NCI-H2171 (cell line): ENCODE measurements at places on chromosomes 5 and 9.

GRCh38 chr9:8221462-8221861, 421.9 kb upstream of the DMAC1 start:
- no peak for DNase-seq

DNA sequence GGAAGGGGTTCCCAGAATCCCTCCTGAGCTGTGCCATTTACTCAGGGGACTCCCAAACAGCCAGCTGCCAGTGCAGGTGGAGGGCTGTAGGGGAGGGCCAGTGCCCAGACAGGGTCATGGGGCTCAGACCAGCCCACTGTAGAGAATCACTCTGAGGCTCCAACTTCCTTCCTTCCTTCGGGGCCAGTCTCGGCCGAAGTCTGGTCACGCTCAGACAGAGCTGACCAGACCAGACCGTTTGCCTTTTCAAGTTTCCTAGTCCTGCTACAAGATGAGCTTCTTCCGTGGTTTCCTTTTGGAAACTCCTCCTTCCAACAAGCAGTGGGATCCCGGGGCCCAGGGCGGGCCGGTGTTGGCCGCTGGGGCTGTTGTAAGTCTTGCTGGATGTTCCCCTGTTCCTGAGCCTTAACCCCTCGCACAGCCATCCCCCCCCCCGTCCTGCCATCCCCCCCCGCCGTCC, 52.6 kb downstream of the SAR1B start:
- DNase-seq, result no peak

GRCh38 chr9:16524823-16525222, 345.6 kb downstream of the BNC2 start:
- DNase-seq, result no peak

DNA sequence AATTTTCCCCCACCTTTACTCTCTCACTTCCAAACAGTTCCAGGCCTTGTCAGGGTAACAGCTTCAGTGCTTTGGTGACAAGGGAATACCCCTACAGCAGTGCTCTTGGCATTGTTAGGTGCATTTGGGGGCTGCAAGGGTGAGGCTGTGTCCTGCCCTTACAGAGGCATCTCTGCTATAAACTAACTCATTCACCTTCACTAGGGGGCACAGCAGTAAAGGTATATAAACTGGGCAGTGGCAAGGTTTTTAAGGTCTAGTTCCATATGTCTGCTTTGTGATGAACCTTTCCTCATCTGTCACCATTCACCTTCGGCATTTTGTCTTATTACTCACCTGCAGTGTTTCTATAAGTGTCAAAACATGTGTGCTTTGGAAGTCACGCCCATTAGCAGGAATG, 79.1 kb upstream of the GPR151 start:
- DNase-seq, result no peak

DNA sequence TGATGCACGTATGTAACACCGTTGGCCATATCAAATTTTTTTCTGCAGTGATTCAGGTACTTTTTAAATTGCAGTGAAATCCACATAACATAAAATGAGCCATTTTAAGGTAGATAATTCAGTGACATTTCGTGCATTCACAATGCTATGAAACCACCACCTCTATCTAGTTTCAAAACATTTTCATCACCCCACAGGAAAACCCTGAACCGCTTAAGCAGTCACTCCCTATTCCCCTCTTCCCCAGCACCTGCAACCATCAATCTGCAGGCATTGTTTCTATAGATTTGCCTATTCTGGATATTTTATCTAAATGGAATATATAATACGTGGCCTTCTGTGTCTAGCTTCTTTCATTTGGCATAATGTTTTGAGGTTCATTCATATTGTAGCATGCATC, 79.2 kb downstream of the BOD1 start:
- DNase-seq, result no peak

DNA sequence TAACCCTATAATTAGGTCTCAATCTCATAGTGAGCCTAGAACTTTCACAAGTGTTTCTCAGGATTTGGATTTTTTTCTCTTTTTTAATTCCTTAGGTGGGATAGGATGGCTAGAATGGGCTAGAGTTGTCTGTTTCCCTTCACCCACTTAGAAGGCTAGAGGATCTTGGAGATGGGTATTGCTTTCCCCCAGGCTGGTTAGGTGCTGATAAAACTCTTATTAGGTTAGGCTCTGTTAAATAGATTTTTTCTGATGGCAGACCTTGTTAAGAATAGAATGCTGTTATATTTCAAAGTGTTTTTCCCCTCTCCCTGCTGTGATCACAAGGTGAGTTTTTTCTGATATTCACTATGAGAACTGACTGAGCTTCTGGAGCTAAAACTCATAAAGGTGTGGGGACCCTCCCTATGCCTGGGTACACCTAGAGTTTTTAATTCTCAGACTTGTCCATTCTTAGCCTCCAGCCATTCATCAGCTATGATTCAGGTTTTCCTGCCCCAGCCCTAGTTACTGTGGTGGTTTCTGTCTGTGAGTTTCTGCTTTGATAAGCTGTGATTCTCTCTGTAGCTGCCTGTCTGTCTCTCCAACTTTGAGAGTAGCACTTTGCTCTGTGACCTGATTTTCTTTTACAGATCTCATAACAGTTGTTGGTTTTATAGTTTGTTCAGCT, 132.4 kb downstream of the HACD4 start:
- DNase-seq, result no peak

GRCh38 chr5:976849-977751, 31.5 kb upstream of the NKD2 start:
- no peak for DNase-seq

- DNase-seq, result no peak
Measured at GRCh38 chr9:37619806-37620205, 27.4 kb upstream of the TOMM5 start.

DNA sequence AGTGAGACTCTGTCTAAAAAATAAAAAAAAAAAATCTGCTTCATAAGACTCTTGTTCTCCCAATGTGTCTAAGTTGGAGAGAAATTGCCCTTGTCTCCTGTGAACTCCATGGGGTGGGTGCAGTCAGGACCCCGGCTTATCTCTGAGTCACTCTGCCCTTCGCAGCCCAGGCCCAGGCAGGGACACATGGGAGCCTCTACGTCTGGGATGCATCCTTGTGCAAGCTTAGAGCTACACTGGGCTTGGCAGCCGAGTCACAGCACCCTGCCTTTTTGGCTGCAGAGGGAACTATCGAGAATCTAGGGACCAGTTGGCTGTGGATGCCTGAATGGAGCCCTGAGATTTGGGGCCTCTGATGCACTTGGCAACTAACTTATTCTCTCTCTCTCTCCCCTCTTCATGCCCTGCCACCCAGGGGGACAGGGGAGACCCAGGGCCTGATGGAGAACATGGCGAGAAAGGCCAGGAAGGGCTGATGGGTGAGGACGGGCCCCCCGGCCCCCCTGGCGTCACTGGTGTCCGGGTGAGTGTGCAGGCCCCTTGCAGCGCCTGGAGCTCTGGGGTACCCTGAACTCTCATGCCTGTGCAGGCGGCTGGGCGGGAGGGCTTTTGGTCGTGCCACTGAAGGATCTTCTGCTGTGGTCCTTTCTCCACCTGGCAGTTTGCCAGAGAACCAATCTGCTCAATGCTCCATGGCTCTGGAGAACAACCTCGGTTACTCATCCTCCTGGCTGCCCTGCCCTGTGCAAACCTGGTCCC, 47.5 kb upstream of the ORM1 start:
- no peak for DNase-seq

GRCh38 chr9:37025071-37025822, 8.8 kb downstream of the PAX5 start:
- no peak for DNase-seq

DNA sequence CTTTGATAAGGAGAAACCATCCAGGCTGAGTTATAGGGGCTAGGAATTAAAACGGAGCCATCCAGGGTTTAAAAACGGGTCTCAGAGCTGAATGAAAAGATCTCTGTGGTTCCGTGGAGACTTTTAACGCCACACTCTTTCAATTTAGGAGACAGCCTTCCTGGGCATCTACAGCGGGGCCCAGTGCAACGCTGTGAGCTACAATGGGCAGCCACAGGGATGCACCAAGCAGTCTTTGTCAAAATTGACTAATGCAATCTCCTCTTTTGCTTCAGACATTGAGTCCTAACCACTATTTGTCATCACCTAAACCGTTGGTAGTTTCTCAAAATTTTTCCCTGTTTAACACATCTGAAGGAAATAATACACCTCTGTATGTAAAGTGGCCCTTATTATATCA, 96.6 kb upstream of the ABCA1 start:
- no peak for DNase-seq

- DNase-seq, result no peak
Measured at GRCh38 chr9:84283946-84284345, 56.6 kb downstream of the SLC28A3 start.

DNA sequence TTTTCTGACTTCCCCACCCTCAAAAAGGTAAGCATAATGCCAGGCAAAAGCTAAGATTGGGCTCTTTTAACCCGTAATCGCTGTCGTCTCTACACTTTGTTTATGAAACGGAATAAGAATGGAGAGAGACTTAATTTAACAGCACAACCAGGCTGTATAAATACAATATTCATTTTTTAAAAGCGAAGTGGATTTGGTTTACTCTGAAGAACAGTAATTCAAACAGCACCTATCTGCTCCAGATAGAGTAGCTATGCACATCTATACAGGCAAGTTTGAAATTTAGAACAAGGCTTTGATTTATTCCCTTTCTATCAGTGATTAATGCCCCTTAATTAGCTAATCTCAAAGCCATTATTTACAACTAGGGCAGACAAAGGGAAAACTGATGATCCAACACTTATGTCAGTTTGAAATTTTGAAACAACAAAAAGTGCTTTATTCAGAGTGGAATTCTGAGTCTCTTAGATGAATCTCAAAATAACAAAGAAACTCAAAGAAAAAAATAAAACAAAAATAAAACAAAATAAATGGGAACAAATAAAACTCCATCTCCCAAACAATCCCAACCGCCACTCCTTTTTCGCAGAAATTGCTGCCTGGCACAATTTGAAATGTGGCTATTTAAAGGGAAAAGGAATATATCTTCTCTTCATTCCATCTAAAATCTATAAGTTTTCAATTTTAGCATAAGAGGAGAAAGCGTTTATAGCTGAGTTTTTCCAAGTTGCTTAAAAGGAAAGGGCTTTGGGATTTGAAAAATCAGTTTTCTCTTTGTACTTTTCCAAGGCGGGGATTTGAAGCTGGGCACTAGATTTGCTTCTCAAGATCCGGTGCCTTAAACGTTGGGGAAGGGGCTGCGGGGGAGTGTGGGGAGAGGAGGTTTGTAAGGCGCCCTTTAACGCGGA, 298.6 kb downstream of the PARP8 start:
- DNase-seq, result no peak

DNA sequence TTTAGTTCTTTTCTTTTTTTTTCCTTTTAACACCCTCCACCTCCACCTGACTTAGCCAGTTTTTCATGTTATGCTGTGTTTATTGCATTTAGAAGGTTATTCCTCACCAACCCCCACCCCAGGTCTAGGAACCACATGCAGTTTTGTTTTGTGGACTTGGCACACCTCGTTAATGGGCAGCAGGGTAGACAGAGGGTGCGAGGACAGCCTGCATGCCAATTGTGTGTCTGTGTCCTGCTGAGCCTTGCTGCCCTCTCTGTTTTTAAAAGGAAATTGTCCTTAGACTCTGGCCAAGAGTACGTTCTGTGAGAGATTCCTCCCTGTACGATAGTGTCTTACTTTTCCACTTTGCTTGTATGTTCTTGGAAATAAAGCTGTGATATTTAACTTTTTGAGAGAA, 13.9 kb downstream of the PIK3R1 start:
- DNase-seq, result no peak

DNA sequence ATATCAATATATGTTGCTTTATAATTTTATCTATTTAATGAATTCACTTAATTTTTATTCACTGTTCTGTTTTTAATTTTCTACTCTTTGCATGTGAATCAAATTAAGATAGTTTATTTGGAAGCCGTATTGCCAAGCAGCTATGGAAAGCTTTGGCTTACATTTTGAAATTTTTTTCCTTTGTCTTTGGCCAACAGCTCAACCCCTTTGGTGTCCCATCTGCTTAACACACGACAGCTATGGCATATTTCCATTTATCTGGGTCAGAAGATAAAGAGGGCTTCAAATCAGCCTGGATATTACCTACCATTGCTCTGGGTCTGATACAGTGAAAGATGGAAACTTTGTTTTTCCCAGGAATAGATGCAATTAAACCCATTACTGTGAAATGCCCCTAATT, 201.0 kb downstream of the WDR70 start:
- DNase-seq, result no peak

- DNase-seq, result no peak
Measured at GRCh38 chr9:105431424-105432246, 16.2 kb upstream of the FSD1L start.

DNA sequence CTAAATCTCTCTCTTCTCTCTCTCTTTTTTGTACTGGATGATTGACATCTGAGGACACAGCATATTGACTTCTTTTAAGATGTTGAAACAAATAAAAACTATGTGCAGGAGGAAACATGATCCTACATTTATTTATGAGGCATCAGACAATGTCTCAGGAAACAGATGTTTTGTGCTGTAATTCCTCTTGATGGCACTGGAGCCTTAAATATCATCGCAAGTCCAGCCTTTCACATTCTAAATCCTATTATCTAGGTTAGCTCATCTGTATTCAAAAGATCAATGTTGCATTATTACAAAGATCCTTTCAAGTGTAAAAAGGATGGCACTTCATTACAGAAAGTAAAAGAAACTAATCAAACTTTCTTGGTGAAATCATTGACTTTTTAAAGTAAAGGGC, 63.9 kb downstream of the MAT2B start:
- no peak for DNase-seq

GRCh38 chr9:75063556-75064305, 24.2 kb downstream of the NMRK1 start:
- peak; percentile 69 for DNase-seq

DNA sequence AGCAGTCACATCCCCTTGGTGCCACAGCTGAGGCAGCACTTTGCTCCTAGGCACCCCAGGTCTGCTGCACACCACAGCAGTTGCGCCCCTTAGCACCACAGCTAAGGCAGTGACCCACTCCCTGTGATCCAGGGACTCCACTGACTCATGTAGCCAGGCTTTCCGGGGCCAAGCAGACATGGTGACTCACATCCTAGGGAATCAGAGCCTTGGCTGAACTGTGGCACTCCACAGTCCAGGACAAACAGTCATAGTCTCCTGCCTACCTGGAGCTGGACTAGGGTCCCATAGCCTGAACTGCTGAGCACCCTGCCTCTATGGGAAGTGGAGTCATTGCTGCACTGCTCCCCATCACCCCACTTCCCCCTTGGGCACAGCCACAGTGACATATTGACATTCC, 338.7 kb downstream of the NPR3 start:
- no peak for DNase-seq

DNA sequence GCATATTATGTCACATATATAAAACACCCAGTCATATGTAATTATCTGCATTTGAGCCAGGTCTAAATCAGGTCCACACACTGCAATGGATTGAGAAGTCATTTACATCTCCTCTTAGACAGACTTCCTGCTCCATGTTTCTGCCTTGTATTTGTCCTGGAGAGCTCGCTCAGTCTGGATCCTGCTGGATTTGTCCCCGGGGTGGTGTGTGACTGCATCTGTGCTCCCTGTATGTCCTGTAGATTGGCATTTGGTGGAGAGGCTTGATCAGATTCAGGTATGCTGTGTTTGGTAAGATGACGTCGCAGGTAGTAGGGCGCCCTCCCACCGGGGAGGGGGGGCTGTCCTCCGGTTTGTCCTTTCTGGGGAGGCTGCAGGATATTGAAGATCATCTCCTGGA, 33.6 kb upstream of the IER5L start:
- DNase-seq, result no peak

- no peak for DNase-seq
Measured at GRCh38 chr5:83925955-83926337, 205.3 kb upstream of the HAPLN1 start.

- no peak for DNase-seq
Measured at GRCh38 chr5:1066676-1067075, 45.2 kb downstream of the SLC12A7 start.

GRCh38 chr9:92422611-92423338, 1.5 kb downstream of the OMD start:
- no peak for DNase-seq
